ENCODE measurements at places on chromosomes 2 and 18. TPM values are rescaled to one million over a fixed set of nuclear protein-coding genes. Genes with fewer than 3 reads are reported as not detected.
A peak's percentile ranks its signal among the peaks of the same experiment; 100 is the strongest.

Gene CCDC68
- total RNA-seq = not detected

Gene UNC50
- 32.7 TPM for total RNA-seq

Gene ZC3H6
- 14.7 TPM for total RNA-seq

Gene PLCD4
- total RNA-seq = 0.38 TPM

Gene DCDC2C
- total RNA-seq = not detected

Gene GAL3ST2
- total RNA-seq = 0.58 TPM

Gene CFC1
- total RNA-seq = not detected

Gene SAG
- total RNA-seq = 0.10 TPM

Gene FAP
- not detected for total RNA-seq

Gene SCN7A
- not detected for total RNA-seq

Gene LRATD1
- total RNA-seq = not detected

Gene GCG
- not detected for total RNA-seq

- H3K36me3 ChIP-seq = no peaks in the 10 kb centered on the region
- no peak for DNase-seq
- H3K27ac ChIP-seq = no peak overlapping the region
- peaks cover 3% of the 10 kb centered on the region for H3K27me3 ChIP-seq
- no peak overlapping the region for H3K4me3 ChIP-seq
Observed at GRCh38 chr2:42934580-42935186, 142.3 kb upstream of the HAAO start.

DNA sequence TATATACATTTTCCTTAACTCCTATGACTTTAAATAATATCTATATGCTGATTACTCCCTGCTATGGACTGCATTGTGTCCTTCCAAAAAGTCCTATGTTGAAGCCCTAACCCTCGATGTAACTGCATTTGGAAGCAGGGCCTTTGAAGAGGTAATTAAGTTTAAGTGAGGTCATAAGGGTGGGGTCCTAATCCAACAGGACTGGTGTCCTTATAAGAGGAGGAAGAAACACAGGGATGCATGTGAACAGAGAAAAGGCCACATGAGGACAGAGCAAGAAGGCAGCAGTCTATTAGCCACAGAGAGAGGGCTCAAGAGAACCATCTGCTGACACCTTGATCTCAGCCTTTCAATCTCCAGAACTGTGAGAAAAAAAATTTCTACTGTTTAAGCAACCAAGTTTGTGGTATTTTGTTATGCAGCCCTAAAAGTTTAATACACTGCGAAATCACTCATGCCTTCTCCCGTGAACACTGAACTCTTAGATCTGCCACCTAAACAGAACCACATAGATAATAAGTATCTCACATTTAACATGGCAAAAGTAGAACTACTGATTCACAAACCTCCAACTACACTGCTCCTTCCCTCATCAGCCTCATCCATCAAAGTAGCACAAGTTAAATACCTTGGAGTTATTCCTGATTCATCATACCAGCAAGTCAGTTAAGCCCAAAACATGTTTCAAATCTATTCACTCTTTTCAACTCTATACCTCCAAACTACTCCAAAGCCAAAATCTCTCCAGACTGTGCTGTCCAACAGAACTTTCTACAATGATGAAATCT is 65.4 kb downstream of the HIBCH start:
- H3K36me3 ChIP-seq = peaks cover 36% of the 10 kb centered on the region
- no peaks in the 10 kb centered on the region for H3K27me3 ChIP-seq
- no peak for DNase-seq
- H3K27ac ChIP-seq = no peak overlapping the region
- H3K4me3 ChIP-seq = no peak overlapping the region

GRCh38 chr2:64359892-64360657 is 93.9 kb upstream of the LGALSL start:
- H3K4me1 ChIP-seq = peaks cover 10% of the 10 kb centered on the region
- peaks cover 37% of the 10 kb centered on the region for H3K27me3 ChIP-seq
- H3K36me3 ChIP-seq = no peaks in the 10 kb centered on the region
- H3K27ac ChIP-seq = no peak overlapping the region
- no peak overlapping the region for H3K4me3 ChIP-seq

DNA sequence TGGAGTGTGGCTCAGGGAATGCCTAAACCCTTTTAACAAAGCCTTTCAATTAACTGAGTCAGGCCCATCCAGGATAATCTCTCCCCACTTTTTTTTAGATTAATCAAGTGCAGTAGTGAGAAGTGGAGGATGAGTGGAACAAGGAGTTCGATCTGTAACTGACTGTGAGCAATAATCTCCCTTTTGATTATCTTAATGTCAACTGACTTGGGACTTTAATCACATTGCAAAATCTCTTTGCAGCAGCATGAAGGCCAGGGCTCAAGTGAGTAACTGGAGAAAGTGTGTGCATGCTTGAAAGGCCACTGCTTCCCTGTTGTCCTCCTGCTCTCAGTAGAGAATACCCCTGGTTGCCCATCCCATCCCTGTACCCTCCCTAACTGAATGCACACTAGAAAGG is 32.1 kb upstream of the HS6ST1 start:
- peaks cover 5% of the 10 kb centered on the region for H3K27me3 ChIP-seq
- H3K36me3 ChIP-seq = no peaks in the 10 kb centered on the region
- H3K27ac ChIP-seq = no peak overlapping the region
- DNase-seq = no peak
- no peak overlapping the region for H3K4me3 ChIP-seq

- no peaks in the 10 kb centered on the region for H3K4me1 ChIP-seq
- peaks cover 5% of the 10 kb centered on the region for H3K27me3 ChIP-seq
- H3K4me3 ChIP-seq = no peak overlapping the region
- H3K36me3 ChIP-seq = no peaks in the 10 kb centered on the region
- H3K27ac ChIP-seq = no peak overlapping the region
Observed at GRCh38 chr2:33370636-33371265, 105.7 kb upstream of the RASGRP3 start.

- H3K27me3 ChIP-seq = peaks cover 16% of the 10 kb centered on the region
- no peak for DNase-seq
- H3K27ac ChIP-seq = no peak overlapping the region
- no peak overlapping the region for H3K4me3 ChIP-seq
- H3K36me3 ChIP-seq = no peaks in the 10 kb centered on the region
Observed at GRCh38 chr18:49544362-49544761, 17.5 kb upstream of the LIPG start.

- H3K36me3 ChIP-seq = peaks cover 61% of the 10 kb centered on the region
- peak overlapping the region; percentile 83 for H3K27ac ChIP-seq
- H3K4me1 ChIP-seq = peaks cover 21% of the 10 kb centered on the region
- H3K4me3 ChIP-seq = peak overlapping the region; percentile 31
- H3K27me3 ChIP-seq = no peaks in the 10 kb centered on the region
Observed at GRCh38 chr2:172496160-172496608, 59.7 kb upstream of the PDK1 start.

DNA sequence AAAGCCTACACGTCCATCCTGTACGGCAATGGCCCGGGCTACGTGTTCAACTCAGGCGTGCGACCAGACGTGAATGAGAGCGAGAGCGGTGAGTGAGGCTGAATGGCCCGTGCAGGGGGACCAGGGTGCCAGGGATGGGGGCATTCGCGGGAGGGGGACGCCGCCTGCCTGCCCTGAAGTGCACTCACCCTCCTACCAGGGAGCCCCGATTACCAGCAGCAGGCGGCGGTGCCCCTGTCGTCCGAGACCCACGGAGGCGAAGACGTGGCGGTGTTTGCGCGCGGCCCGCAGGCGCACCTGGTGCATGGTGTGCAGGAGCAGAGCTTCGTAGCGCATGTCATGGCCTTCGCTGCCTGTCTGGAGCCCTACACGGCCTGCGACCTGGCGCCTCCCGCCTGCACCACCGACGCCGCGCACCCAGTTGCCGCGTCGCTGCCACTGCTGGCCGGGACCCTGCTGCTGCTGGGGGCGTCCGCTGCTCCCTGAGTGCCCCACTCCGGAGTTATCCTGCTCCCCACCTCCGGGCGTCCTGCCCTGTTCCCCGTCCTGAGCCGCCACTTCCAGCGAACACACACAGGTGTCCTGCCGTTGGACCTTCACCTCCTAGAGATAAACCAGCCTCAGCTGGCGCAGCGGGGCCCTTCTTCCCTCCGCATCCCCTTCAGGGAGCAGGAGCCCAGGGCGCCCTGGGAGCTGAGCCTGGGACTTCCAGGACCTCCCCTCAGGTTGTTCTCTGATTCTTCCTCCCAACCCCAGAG is 2.9 kb downstream of the ALPI start:
- H3K27ac ChIP-seq = no peak overlapping the region
- no peak for DNase-seq
- no peaks in the 10 kb centered on the region for H3K36me3 ChIP-seq
- no peaks in the 10 kb centered on the region for H3K4me1 ChIP-seq
- no peak overlapping the region for H3K4me3 ChIP-seq

GRCh38 chr2:234309431-234309830 is 187.4 kb downstream of the ARL4C start:
- H3K36me3 ChIP-seq = peaks cover 30% of the 10 kb centered on the region
- peak overlapping the region; percentile 97 for H3K27ac ChIP-seq
- no peaks in the 10 kb centered on the region for H3K27me3 ChIP-seq
- peaks cover 68% of the 10 kb centered on the region for H3K4me1 ChIP-seq
- DNase-seq = no peak

DNA sequence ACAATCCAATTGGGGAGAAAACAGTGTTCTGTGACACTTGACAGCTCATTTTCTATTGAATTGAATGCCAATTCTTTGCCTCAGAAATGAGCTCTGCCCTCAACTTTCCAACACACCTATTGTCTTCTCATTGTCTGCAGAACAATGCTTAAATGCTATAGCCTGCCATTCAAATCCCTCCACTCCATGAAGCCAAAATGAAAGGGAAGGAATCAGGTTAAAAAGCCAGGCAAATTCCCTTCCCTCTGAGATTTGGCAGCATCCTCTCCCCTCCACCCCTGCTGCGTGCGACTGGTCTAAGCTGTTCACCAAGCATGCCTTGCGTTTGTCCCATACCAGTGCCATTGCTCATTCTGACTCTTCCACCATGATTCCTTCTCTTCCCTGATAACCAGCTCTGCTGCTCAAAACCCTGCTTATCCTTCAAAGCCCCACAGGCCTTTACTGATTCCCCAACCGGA is 32.4 kb upstream of the TMEM131 start:
- no peak overlapping the region for H3K4me3 ChIP-seq
- H3K4me1 ChIP-seq = peaks cover 24% of the 10 kb centered on the region
- H3K27ac ChIP-seq = no peak overlapping the region
- H3K27me3 ChIP-seq = peaks cover 9% of the 10 kb centered on the region
- no peak for DNase-seq

DNA sequence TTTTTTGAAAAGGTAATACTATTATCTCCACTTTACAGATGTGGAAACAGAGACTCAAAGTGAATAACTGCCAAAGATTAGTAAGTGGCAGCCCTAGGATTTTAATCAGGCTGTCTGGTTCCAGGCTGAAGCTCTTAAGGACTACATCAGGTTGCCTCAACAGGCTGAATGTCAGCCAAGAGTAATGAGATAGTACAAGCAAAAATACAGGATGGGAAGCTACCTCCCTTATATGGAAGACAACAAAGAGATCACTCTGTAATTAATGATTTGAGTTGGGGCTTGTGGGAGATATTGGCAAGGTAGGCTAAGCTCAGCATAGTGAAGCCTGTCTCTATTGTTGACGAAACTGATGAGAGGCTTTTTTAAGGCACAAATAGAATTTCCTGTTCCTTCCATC is 323.1 kb downstream of the KCNJ3 start:
- no peaks in the 10 kb centered on the region for H3K4me1 ChIP-seq
- H3K27ac ChIP-seq = no peak overlapping the region
- H3K27me3 ChIP-seq = no peaks in the 10 kb centered on the region
- no peak for DNase-seq

- no peak overlapping the region for H3K27ac ChIP-seq
- peaks cover 9% of the 10 kb centered on the region for H3K27me3 ChIP-seq
- H3K36me3 ChIP-seq = no peaks in the 10 kb centered on the region
Observed at GRCh38 chr18:59685501-59685900, 11.7 kb downstream of the CCBE1 start.
